Mucosa of descending colon (tissue), 3 donors: ENCODE measurements at places on chromosomes 6 and 20. TPM values are rescaled to one million over a fixed set of nuclear protein-coding genes. Genes with fewer than 3 reads are reported as not detected.

- no peak for DNase-seq
Measured at GRCh38 chr6:112701201-112701600, 354.1 kb downstream of the RFPL4B start.

- no peak for DNase-seq
Measured at GRCh38 chr6:143872201-143872600, 7.9 kb downstream of the ZC2HC1B start.

GRCh38 chr20:50726955-50727791 is 4.2 kb upstream of the PARD6B start:
- no peak for DNase-seq

- DNase-seq, result no peak
Measured at GRCh38 chr6:209432-210103, 82.7 kb upstream of the DUSP22 start.

DNA sequence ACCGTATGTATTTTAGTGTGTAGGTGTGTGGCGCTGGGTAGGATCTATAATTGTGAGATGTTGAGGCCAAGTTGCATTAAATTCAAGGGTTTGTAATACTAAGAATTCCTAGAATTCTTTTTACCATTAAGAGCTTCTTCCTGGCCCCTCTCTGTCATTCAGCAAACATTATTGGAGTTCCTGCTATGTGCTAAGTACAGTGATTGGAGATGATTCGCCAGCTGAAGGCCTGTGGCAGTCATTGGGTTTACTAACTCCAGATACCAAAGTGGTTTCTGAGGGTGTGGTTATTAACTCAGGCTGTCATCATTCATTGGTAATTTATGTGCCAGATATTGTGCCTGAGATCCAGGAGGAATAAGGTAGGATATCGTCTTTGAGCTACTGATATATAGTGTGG is 167.1 kb downstream of the LAMA2 start:
- no peak for DNase-seq

GRCh38 chr6:33878562-33878961 is 74.8 kb upstream of the MLN start:
- no peak for DNase-seq

GRCh38 chr6:170434821-170435155 is 118.3 kb downstream of the PSMB1 start:
- peak; percentile 40 for DNase-seq

DNA sequence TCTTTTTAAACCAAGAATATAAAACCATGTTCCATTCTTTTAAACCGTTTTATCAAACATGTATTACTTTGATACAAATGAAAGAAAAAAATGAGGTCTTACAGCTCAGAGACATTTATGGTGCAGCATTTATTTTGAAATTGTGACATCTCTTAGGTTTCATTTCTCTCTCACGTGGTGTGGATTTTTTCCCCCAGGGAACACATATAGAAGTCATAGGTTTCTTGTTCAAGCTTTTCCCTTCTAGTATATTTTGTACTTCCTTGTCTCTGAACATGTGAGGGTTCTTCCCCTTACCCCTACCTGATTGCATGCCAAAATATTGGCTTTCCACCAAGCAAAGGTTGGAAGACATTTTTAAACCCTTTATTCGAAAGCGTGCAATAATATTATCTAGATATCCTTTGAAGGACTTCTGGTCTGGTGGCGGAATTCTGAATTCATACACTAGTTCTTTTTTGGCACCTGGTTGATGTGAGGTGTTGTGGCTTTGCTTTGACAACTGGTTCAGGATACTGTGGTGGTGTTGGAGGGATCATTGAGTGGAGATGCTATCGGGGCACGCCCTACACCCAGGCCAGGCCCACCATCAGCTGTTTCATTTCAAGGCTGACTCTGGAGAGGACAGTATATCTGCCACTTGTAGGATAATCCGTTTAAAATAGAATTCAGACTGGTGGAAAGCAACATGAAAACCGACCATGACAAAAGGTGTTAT is 5.6 kb upstream of the FAM50B start:
- no peak for DNase-seq

DNA sequence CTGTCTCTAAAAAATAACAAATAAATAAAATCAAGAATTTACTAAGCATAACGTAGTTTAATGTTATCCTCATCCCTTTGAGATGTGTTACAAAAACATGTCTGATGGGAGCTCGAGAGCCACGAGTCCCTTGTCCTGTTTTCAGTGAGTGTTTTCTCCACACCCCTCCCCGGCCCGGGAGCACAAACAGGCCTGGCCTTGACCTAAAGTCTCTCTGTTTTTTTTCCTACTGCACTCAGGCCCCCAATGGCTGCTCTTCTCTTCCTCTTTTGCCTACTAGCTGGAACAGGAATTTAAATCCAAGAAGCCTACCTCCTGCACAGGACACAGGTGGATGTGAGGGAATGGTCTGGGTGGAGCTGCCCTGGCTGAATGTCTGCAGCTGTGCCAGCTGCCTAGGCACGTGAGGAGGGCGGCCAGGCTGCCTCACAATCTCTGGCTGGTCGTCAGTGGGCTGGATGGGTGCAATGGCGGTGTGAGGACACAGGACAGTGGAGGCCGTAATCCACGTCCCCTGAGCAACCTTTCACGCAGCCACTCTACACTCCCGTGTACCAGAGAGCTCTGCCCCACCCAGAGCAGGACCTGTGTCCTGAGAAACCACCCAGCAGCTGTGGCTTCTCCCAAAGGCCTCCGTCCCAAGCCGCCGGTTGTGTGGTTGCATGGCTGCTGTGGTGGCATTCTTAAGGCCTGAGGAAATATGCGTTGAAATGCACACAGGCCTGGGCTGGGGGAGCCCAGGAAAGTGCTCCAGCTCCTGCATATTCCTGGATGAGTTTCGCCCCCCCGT is 117.5 kb downstream of the FAM120B start:
- no peak for DNase-seq

SPATA2 gene
- 20.2 TPM for total RNA-seq

MRAP2 gene
- 6.3 TPM for total RNA-seq

THBS2 gene
- 39.1 TPM for total RNA-seq

PCNA gene
- 48.7 TPM for total RNA-seq

IER3 gene
- total RNA-seq, result 64.0 TPM

DEFB132 gene
- total RNA-seq, result not detected
